ENCODE measurements at places on chromosomes 7 and 10. TPM values are rescaled to one million over a fixed set of nuclear protein-coding genes. Genes with fewer than 3 reads are reported as not detected.

WDFY4 gene
- total RNA-seq: not detected

MDFIC gene
- 56.2 TPM for total RNA-seq

TMEM229A gene
- not detected for total RNA-seq

KCP gene
- total RNA-seq: 0.55 TPM

ADAM12 gene
- total RNA-seq: 40.8 TPM

Measured in uterine smooth muscle cell (primary cell).